ENCODE measurements at places on chromosomes 7 and 10. TPM values are rescaled to one million over a fixed set of nuclear protein-coding genes. Genes with fewer than 3 reads are reported as not detected.
A peak's percentile ranks its signal among the peaks of the same experiment; 100 is the strongest.

Gene SORCS3
- total RNA-seq = 0.05 TPM

- DNase-seq = no peak
- H3K4me3 ChIP-seq = no peak overlapping the region
- peak overlapping the region; percentile 1 for H3K27ac ChIP-seq
- H3K4me1 ChIP-seq = peaks cover 13% of the 10 kb centered on the region
These were observed 52.6 kb downstream of the LARP4B start for GRCh38 chr10:878895-879294.

DNA sequence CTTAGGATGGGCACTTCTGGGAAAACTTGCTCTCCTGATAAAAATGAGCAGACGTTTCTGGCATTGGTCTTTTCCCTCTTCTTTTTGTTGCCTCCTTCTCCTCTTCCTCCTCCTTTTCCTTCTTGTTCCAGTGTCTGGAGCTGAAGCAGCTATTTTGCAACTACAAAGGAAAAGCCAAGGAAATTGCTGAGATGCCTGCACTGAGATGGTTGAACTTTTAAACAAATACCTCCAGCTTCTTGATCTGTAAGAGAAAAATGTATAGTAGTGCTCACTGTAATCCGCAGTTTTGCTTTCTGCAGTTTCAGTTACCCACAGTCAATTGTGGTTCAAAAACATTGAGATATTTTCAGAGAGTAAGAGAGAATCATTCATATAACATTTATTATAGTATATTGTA is 7.5 kb upstream of the SND1 start:
- no peak overlapping the region for H3K4me3 ChIP-seq
- no peaks in the 10 kb centered on the region for H3K4me1 ChIP-seq
- no peak overlapping the region for H3K27ac ChIP-seq

GRCh38 chr10:60420991-60421894 is 31.6 kb upstream of the ANK3 start:
- H3K27me3 ChIP-seq = no peaks in the 10 kb centered on the region
- H3K36me3 ChIP-seq = no peaks in the 10 kb centered on the region
- DNase-seq = no peak
- H3K4me3 ChIP-seq = no peak overlapping the region

GRCh38 chr10:97069026-97069425 is 116.7 kb downstream of the SLIT1 start:
- H3K36me3 ChIP-seq = no peaks in the 10 kb centered on the region
- DNase-seq = no peak
- H3K27ac ChIP-seq = no peak overlapping the region
- no peaks in the 10 kb centered on the region for H3K4me1 ChIP-seq

DNA sequence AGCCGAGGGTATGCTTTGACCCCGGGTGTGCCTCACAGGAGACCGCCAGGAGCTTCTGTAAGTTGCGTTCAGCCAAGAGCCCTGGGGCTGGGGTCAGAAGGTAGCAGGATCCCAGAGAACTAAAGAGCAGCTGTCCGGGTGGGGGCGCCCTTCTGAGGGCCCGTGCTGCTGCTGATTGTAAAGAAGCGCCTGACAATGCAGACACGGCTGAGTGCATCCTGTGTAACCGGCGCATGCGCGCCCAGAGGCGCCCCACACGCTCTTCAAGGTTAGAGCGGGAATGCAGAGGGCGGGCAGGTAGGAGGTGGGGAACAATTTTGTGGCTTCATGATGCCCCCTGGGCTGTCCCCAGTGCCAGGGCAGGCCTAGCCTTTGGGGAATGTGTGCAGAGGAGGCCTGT is 210.2 kb upstream of the CTBP2 start:
- no peak overlapping the region for H3K4me3 ChIP-seq
- DNase-seq = no peak
- H3K36me3 ChIP-seq = no peaks in the 10 kb centered on the region
- peaks cover 10% of the 10 kb centered on the region for H3K27me3 ChIP-seq
- no peak overlapping the region for H3K27ac ChIP-seq

Measured in heart right ventricle (tissue), 16 donors.